ENCODE measurements at places on chromosomes 7 and 10.

- peak; percentile 30 for DNase-seq
Measured at GRCh38 chr10:69445041-69445440, 6.2 kb upstream of the TSPAN15 start.

GRCh38 chr10:106973288-106973687 lies 191.2 kb downstream of the SORCS1 start:
- no peak for DNase-seq

DNA sequence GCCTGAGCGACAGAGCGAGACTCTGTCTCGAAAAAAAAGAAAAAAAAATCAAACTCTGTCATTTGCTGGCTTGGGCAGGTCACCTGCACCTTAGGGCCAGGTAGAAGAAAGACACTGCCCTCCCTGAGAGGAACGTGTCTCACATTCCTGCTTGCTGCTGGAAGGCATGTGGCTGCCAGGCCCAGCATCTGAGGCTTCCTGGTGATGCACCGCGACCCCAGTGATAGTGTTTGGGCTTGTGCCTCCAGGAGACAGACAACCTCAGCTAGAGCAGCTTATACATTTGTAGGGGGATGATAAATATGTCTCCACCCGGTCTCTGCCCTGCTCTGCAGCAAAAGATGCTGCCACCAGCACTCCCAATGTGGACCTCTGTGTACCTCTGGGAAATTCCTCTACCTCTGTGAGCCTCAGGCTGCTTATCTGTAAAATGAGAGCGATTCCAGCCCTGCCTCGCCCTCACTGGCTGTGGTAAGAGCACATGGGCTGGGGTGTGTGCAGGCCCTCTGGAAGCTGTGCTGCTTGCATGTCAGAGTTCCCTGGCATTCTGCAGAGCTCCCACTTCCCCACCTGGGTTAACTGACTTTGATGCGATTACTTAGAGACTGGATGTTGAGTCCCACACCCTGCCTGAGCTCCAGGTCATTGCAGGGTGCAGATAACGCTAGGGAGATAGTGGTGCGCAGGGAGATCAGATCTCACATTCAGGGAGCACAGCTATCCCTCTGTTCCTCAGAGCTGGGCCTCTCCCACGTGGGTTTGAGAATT lies 19.9 kb downstream of the SLC29A3 start:
- no peak for DNase-seq

- DNase-seq: no peak
Measured at GRCh38 chr10:34656661-34657060, 158.4 kb downstream of the PARD3 start.

GRCh38 chr7:132246591-132246990 lies 329.7 kb downstream of the PLXNA4 start:
- DNase-seq: no peak

DNA sequence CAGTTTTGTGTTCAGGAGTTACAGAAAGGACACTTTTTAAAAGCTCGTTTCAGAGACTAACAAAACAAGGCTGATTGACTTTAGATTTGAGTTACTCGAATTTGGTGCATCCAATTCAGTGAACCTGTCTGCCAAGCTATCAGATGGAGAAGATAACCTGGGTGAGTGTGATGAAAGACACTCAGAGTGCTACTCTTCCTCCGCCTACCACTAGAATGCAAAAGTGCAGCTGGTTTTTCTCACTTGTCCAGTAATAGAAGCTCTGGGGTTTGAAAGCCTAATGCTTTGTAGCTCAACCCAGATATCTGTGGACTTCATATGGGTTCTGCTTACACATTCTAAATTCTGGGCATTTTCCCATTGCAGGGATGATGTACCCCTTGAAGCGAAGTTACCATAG lies 82.8 kb upstream of the NPY start:
- DNase-seq: no peak

- no peak for DNase-seq
Measured at GRCh38 chr10:78868456-78868855, 200.3 kb upstream of the ZMIZ1 start.

GRCh38 chr7:132407764-132408163 lies 168.5 kb downstream of the PLXNA4 start:
- no peak for DNase-seq

All from ACHN (cell line).